T-helper 1 cell (primary cell): ENCODE measurements at places on chromosomes 5 and 9.

DNA sequence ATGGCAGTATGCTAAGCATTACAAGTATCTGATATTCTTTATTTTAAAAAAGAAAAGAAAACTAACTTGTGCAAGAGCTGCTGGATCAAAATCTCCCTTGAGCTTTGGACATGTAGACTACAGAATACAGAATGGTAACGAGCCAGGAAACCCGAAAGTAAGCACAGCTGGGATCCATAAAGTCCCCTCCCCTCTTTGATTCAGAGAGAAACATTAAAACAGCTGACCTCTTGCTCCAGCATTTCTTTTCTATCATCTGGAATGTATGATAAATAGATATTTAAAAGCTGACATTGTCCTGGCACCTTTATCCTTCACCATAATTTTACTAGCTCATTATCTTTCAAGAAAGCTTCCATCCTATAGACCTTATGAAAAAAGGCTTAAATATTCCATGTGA lies 28.2 kb upstream of the LPAR1 start:
- DNase-seq = no peak

- no peak for DNase-seq
These were observed 33.0 kb downstream of the NDUFA8 start for GRCh38 chr9:122126331-122127261.

- peak; percentile 93 for DNase-seq
These were observed at the start of gene TNIP1 for GRCh38 chr5:151080613-151081430. Gene TNIP1 (minus strand): TSS chr5:151081034. CDS start chr5:151065095, 15,939 bp downstream.

GRCh38 chr9:93684806-93685543 lies 108.6 kb downstream of the PHF2 start:
- DNase-seq = no peak

GRCh38 chr5:159402311-159402710 lies 72.0 kb upstream of the IL12B start:
- DNase-seq = no peak
